ENCODE measurements at places on chromosomes 5 and 9.
A peak's percentile ranks its signal among the peaks of the same experiment; 100 is the strongest.

- no peak for DNase-seq
Observed at GRCh38 chr9:131707050-131707449, 32.8 kb downstream of the RAPGEF1 start.

DNA sequence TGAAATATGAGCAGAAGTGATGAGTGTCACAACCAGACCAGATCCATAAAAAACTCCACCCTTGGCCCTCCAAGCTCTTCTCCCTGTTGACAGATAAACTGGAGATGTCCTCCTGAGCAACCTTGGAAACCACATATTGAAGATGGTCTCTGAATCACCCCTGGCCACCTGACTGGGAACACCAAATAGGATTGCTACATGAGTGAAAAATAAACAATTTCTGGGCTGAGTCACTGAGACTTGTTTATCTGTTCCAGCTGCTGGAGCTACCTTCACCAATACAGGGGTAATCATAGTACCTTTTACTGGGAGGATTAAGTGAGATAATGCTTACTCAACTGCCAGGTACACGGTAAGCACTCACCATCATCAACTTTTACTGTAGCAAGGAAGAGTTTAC lies 53.3 kb downstream of the PCA3 start:
- DNase-seq, result no peak

DNA sequence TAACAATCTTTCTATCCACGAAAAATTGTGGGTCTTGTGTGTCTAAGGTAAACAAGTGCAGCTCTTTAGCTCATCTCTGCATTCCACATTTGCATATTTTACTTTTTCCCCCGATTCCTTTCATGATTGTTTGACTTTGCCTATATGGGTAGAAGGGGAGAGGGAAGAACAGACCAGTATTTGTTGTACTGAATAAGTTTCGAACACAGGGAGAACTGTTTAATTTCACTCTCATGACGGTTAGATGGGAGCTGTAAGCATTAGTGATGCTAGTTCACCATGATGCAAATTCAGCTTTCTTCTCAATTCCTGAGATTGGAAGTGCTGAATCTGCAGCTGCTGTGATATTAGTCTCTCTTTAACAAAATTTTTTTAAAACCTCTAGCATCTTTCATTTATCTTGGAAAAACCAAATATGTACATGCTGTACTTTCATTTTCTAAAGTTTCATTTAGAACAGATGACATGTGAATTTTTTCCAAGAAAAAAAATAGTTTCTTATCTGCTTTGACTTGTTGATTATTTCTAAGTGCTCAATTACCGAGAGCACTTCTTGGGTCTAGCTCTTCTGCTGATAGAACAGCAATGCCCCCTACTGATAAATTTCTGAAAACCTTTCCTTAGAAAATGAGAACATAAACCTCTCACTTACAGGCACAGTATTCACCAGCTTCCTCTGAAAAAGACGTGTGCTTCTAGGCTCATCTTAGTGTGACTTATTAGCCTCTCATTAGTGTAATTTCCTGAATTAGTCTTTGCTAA lies 149.5 kb downstream of the BAAT start:
- peak; percentile 36 for DNase-seq

DNA sequence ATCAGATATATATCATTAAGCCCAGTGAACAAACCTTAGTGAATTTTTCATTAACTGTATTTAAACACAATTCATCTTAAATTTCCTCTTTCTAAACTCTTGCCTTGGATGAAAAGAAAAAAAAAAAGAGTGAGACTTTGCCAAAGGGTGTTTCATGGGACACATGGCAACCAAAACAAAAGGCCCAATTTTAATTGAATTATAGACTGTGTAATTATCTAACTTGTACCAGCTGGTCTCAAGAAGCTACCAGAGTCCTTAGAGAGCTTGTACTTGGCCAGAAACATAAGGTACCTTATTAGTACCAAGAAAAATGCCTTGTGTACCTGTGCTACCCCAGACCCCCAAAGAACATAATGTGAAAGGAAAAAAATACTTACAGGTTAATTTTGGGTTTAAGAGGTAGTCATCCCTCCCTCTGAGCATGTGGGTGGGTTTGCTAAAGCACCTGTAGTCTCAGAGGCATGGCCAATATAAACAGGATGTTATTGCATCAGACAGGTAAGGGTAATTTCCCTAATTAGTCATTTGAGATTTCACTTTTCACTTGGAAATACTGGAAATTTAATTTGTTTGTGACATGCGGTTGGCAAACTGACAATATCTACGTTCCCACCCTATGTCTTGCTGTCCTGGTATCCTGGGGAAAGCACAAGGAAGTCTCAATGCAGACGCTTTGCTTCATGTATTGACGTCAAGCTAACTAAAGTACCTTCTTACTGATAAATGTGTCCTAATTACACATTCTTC lies 90.1 kb downstream of the SNCAIP start:
- no peak for DNase-seq

DNA sequence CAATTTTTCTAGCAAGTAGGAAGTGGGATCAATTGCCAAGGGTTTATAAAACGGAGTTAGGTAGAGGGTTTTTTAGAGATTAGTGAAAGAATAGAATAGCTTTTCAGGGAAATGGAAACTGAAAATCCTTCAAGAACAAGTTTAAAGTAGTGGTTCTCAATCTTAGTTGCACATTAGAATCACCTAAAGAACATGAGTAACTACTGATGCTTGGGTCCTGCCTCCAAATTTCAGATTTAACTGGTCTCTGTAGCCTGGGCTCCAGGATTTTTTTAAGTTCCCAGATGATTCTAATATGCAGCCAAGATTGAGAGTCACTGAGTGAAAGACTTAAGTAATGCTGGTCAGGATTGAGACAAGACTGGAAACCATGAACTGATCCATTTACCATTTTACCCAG lies 20.5 kb downstream of the ELOVL7 start:
- DNase-seq, result no peak

DNA sequence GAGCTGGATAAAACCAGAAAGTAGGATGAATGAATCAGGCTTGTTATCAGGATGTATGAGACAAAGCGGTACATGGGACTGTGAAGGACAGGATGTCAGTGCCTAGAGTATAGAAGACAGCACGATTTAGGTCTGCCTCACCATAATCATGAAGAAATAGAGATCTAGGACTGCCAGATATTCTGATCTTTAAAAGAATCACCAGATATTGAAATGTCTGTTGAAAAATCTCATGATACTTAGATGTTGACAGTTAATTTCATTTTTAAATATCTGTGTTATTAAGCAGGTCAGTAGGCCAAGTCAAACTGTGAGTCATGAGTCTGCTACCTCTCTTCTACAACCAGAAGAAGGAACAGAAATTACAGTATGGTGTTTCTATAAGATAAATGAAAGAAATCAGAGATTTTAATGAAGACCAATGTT lies 65.0 kb downstream of the ST8SIA4 start:
- DNase-seq, result no peak

DNA sequence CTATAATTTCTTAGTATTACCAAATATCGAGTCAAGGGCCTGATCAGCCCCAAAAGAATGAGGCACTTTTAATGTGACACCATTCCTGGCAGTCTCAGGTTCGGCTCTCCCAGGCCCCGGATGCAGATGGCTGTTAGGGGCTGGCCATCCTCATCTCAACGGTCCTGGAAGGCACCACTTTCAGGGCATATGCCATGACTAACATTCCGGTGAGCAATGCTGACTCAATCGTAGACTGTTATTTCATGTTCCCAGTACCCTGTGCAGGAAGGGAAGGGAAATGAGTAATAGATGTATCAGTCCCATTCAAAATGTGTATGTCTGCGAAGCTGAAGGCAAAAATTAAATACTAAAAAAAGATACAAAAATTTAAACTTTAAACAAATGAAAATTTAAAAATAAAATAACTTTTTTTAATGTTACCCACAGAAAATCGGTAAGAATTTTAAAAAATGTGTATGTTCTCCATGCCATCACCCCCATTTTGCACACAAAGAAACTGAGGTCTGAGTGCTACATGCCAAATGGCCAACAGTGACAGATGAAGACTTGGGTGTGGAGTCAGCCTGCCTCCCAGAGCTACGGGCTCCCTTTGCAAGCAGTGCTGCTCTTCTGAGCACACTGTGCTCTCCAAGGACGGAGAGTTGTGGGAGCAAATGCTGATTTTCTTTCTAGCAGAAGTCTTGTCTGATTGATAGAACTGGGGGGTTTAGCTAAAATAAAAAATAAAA lies 79.0 kb downstream of the GLDC start:
- no peak for DNase-seq

DNA sequence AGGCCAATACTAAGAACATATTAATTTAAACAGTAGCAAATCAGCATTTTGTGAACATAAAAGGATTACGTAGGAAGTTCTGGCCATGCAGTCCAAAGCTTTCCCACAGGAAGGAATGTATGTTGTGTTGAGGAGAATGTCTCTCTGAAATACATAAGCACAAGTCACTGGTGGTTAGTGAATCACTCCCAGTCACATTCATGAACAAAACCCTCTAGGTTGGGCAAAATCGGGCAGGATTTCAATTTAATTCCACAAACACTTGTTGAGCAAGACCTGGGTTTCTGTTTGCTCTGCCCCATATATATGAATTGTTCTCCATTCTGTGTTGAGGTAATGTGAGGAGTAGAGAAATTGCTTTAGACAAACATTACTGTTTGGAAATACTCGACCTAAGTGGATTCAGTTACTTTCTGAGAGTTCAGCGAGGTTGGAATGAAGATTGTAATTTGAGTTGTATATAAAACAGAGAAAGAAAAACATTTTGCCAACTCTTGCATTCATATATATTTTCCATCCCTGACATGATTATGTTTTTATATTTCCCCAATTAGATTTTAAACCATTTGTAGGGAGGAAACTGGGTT lies 127.6 kb upstream of the RPS23 start:
- no peak for DNase-seq

DNA sequence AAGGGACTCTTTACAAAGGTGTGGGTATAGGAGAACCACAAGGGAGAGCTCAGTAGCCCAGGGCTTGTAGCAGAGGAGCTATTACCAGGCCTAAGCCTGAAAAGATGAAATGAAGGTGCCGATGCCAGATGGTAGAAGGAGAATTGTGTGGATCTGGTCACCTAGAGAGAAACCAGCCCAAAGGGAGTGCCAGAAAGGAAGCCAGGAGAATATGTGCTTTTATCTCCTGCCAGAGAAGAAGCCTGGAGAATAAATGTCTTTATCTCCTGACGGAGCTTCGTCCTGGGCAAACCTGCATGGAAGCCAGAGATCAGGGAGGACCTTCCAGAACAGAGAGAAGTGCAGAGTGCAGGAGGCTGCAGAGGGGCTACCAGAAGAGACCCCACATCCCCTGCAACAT lies 142.6 kb downstream of the MED10 start:
- DNase-seq, result no peak

- DNase-seq, result no peak
Observed at GRCh38 chr9:93116072-93116961, 17.7 kb downstream of the NINJ1 start.

- DNase-seq, result no peak
Observed at GRCh38 chr9:111413996-111414395, 70.2 kb downstream of the ECPAS start.

DNA sequence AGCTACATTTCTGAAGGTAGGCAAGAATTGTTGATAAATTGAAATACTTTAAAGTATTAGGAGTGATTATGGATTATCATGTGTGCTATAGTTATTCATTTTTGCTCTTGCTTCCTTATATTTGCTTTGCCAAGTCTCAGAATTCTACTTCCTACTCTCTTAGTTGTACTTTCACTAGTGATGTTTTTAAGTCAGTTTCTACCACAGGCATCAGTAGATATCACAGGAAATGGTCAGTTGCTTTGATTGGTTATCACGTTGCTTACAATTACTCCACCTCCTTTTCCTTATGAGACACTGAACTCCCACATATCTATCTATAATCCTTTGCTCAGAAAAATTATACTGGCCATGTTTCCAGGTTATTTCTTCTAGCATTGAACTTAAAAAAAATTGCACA lies 472.8 kb downstream of the DMRTA1 start:
- no peak for DNase-seq

- no peak for DNase-seq
Observed at GRCh38 chr5:181047921-181048320, 7.9 kb downstream of the BTNL9 start.

GRCh38 chr9:8762479-8763085 lies 963.0 kb upstream of the DMAC1 start:
- no peak for DNase-seq

DNA sequence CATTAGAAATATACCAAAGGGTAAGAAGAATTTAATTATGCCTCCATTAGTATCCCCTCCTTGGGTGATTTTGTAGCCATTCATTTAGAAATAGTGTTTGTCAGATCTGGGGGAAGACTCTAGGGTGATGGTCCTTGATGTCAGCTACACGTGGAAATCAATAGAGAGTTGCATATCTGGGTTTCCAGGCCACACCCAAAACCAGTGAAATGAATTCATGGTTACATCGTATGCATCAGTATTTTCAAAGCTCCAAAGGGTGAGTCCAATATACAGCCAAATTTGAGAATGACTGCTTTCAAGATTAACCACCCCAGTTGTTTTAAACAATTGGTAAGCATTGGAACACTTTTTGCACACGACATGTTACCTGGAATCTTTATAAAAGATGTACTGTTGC lies 173.4 kb upstream of the SGCD start:
- no peak for DNase-seq

GRCh38 chr5:150122158-150122510 lies 33.5 kb downstream of the PDGFRB start:
- DNase-seq, result peak; percentile 52

GRCh38 chr5:151696470-151697061 lies 9.9 kb upstream of the SPARC start:
- DNase-seq, result no peak

- DNase-seq, result no peak
Observed at GRCh38 chr9:32783168-32783891, at the start of gene TMEM215. TMEM215 (plus strand) TSS chr9:32783540; CDS start chr9:32784184, 644 bp downstream.

- no peak for DNase-seq
Observed at GRCh38 chr5:173745123-173745522, 128.7 kb upstream of the BOD1 start.

GRCh38 chr5:106185661-106186081 lies 1485.1 kb downstream of the EFNA5 start:
- no peak for DNase-seq

DNA sequence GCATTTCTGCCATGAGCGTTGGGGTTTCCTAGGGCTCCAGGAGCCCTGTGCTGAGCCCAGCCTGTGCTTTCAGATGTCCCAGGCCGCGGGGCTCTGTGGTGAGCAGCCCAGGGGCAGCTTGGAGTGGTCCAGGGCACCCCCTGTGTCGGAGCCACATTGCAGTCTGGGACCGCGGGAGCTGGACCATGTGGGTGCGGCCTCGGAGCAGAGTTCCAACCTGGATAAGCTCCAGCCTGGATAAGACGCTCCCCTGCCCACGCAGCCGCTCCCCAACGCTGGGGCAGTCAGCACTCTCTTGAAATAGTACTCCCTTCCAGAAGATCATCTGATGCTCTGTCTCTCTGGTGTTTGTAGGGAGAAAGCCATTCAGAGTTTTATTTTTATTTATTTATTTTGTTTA lies 111.1 kb downstream of the WNK2 start:
- DNase-seq, result no peak

Data from T47D (cell line).